Hematopoietic multipotent progenitor cell (in vitro differentiated cells): ENCODE measurements at places on chromosomes 12 and 14.

- DNase-seq = no peak
Observed at GRCh38 chr14:31657917-31658316, 96.7 kb downstream of the NUBPL start.

DNA sequence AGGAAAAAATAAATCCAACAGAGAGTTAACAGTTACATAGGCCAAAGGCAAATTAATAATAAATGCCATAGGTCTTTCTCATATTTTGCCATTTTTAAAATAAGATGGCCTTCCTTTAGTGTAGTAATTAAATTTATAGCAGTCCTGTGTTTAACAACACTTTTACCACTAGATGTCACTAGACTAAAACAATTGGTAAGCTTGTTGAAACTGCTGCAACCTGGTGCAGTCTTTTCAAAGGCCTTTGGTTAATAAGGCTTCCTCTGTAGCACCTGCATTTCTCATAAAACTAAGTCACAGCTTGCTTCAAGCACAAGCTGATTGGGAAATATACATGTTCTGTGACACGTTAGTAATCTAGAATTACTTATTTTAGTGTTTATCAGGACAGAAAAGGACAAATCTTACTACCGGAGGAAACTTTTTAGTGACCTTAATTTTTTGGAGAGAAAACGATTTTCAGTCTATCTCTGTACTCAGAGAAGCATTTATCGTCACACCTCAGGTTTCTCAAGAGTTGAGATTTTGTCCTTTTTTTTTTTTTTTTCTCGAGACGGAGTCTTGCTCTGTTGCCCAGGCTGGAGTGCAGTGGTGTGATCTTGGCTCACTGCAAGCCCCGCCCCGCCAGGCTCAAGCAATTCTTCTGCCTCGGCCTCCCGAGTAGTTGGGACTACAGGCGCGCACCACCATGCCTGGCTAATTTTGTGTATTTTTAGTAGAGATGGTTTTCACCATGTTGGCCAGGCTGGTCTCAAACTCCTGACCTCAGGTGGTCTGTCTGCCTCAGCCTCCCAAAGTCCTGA lies 20.0 kb downstream of the BORCS5 start:
- DNase-seq = no peak

DNA sequence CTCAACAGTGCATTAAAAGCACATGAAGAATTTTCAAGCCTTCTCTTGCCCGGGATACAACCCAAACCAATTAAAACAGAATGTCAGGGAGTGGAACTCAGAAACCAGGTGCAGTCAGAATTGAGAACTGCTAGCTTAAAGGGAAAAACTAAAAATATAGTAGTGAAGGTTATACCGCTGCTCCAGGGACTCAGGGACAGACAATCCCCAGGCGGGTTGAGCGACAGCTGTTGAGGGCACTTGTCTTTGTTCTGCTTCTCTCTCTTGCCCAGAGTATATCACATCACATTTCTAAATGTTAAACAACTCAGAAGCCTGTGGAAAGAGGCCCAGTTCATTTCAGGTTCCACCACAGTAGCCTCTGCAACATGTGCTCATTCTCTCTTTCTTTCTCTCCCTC lies 93.1 kb downstream of the SLC5A8 start:
- DNase-seq = no peak

- DNase-seq = no peak
Observed at GRCh38 chr12:6606331-6607131, 648 bp downstream of the CHD4 start.

DNA sequence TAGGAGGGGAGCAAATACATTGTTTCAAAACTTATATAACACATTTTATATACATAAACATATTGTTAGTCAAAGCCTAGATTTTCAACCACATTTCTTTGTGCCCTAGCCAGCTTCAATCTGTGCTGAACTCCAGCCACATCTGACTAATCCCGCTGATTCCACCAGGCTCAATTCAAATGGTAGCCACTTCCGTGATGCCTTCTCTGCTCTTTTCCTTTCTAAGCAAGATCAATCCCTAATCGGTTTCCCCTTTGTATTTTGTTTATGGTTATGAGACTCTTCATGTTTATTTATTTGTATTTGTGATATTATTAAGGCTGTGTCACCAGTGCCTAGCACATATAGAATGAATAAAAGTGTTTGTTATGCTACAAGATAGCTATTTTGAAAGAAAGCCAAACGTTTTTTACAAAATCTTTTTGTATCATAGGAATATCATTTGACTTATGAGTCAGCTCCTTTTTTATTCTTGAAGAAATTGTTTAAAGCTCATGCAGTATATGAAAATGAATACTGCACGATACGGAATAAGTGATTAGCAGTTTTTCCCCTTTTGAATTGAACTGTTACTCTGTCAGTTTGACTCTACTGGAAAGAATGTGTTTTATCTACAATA lies 110.2 kb downstream of the PLEKHA5 start:
- DNase-seq = no peak

DNA sequence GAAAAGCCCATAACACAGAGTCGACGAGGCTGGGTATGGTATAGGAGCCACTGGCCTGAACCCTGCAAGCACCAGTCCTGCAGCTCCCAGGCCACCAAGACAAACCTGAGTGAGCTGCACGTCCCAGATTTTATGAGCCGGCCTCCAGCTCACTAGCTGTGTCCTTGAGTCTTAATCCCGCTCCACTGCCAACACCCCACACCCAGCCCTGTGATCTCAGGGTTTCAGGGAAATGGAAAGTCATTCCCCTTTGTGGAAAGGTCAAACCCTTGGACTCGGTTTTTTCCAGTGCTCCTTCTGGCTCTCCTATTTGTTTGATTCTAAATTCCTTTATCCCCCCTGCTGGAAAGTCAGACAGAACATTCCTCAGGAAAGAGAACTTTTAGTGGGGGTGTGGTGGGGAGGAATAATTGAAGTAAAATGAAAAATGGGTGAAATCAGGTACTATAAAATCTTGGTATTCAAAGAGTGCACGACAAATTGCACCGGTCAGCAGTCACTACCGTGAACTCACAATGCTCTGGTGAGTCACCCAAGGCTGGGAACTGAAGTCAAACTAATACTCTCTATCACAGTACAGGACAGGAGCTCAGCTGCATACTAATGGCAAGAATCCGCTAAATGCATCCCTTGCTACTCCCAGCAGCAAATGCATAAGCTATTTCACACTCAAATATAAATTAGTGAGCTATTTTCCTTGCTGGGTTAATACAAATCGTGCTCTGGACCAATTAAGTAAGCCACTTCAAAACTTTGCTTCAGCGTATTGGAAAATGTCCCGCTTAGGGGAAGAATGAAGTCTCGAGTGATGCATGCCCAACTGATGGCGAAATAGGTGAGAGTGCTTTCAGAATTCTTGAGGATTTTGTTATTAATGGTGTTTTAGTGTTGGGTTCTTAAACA lies 9.0 kb downstream of the PITPNM2 start:
- DNase-seq = no peak

- no peak for DNase-seq
Observed at GRCh38 chr12:52838609-52839435, 4.7 kb upstream of the KRT79 start.

DNA sequence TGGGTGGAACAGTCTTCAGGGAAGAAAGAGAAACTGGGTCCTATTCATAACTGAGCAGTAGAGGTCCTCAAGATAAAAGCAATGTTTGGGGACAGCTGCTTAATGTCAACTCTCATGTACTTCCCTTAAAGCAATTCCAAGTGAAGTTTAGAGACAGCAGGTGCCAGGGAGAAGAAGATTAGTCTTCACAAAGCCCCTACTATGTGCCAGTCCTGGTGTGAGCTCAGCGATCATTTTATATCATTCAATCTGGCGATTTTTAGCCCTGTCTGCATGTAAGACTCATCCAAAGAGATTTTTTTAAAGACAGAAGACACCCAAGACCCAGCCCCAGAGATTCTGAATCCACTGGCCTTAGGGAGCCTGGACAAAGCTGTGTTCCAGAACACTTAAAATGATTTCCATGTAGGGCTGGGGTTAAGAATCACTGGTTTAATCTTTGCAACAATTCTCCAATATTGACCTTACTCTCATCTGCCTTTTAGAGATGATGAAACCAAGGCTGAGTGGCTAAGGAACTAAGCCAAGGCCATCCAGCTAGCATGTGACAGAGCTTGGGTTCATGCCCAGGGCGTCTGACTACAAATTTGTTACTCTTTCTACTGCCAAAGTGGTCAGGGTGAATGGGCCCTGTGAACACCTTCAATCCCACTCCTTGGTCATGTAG lies 404.5 kb upstream of the TBX3 start:
- DNase-seq = no peak

DNA sequence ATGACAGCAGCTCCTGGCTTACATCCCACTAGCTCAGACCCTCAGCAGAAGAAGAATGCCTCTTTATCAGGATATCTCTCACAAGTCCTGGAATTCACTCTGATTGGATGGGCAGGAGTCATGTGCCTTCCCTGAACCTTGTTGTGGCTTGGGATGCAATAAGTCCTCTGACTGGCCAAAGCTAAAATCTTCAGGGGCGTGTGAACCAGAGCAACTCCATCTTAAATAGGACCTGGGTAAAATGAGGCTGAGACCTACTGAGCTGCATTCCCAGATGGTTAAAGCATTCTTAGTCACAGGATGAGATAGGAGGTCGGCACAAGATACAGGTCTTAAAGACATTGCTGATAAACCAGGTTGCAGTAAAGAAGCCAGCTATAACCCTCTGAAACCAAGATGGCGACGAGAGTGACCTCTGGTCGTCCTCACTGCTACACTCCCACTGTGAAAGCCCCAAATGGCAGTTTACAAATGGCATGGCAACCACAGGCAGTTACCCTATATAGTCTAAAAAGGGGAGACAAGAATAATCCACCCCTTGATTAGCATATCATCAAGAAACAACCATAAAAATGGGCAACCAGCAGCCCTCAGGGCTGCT lies 60.4 kb upstream of the FICD start:
- DNase-seq = no peak

- DNase-seq = no peak
Observed at GRCh38 chr12:49260571-49261363, 4.1 kb upstream of the TUBA1C start.

DNA sequence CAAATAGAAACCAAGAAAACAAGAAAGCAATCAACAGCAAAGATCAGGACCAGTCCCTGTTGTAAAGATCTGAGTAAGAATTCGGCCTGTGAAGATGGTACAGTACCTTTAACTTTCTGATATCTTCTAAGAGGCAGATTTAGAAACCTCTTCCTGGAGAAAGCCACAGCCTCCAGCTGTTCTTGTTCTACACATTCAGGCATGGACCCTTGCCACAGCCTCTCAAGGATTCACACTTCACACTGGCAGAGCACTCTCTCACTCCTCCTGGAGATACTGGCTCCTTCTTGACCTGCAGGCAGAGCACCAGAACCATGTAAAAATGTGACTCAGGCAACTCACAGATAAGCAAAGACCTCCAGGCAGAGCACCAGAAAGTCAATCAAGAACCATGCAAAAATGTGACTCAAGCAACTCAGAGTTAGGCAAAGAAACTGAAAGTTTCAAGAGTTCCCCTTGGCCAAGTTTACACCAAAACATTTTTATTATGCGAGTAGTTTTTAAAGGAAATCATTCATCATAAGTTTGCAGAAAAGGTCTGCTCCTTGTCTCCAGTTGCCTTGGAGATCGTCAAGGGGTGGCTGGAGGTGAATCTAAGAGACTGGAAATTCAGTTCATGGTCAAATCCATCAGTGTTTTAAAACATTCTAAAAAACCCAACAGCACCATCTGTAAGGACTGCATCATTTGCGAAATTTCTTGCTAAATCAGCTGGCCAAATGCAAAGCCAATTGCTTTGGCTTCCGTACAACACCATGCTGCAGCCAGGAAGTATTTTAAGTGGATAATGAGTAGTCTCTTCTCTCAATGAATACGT lies 119.3 kb upstream of the MDM1 start:
- no peak for DNase-seq

- DNase-seq = no peak
Observed at GRCh38 chr12:12804432-12804886, 8.7 kb upstream of the DDX47 start.

- no peak for DNase-seq
Observed at GRCh38 chr14:22519877-22520685, 68.9 kb downstream of the DAD1 start.

GRCh38 chr14:96040828-96041371 lies 1.7 kb downstream of the C14orf132 start:
- no peak for DNase-seq
